WTC11 (cell line): ENCODE measurements at places on chromosomes 6 and 20.
A peak's percentile ranks its signal among the peaks of the same experiment; 100 is the strongest.

GRCh38 chr6:99349171-99350141 lies at the start of gene FAXC:
Gene FAXC, minus strand, starts transcription at chr6:99349674. Its CDS starts 302 bp downstream, at chr6:99349372.
- DNase-seq: peak; percentile 75

DNA sequence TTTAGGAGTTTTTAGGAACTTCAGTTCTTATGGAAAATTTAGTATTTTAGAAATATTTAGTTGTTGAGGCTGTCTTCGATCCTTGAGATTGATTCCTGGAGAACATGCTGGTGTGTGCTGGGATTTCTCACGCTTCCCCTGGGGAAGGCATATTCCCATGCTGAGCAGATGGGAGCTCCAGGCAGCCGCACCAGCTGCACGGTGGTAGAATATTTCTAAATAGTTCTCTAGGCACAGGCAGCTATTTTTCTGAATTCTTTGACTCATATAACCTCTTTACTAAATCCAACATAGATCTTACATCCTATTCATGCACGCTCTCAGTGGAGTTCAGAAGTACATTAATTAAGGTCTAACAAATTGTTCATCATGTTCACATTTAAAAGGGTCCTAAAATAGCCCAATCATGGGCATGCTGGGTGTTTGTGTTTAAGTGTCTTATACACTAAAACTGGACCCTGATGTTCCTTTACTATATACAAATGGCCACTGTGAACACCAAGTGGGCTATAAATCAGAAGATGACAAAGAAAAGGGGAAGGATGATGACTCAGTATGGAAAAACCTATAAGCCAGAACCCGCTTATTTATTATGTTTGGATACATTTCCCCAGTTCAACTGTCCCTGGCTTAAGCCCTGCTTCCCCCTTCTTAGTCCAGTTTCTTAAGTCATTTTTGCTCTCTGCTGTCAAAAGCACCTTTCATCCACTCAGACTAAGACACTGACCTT lies 138.5 kb downstream of the UST start:
- DNase-seq: no peak

- no peak for DNase-seq
Measured at GRCh38 chr6:168903613-168904345, 349.9 kb downstream of the THBS2 start.

- no peak for DNase-seq
Measured at GRCh38 chr6:132456700-132457143, 55.4 kb upstream of the MOXD1 start.

DNA sequence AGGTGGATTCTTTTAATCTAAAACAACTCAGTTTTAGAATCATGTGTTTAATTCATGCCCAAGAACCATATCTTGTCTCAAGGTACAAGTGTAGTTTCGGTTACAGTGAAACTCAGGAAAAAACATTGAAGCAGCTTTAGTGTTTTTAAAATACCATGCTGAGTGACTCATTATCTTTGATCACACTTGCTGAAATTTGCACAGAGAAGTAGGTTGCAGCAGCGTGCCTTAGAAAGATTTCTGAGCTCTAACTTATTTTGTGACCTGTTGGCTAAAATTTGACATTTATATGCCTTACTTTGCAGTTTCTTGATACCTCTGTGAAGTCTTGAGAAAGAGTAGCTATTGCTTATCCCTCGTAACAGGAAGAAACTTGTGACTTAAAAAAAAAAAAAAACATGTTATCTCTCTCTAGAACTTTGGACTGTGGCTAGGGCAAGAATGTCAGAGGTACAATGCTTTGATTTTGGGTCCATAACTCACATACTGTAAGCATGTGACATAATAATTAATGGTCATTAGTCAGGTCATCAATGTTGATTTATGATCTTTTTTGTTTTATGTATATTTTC lies 34.5 kb upstream of the FUCA2 start:
- DNase-seq: no peak

- no peak for DNase-seq
Measured at GRCh38 chr6:42514745-42515144, 49.1 kb upstream of the UBR2 start.

DNA sequence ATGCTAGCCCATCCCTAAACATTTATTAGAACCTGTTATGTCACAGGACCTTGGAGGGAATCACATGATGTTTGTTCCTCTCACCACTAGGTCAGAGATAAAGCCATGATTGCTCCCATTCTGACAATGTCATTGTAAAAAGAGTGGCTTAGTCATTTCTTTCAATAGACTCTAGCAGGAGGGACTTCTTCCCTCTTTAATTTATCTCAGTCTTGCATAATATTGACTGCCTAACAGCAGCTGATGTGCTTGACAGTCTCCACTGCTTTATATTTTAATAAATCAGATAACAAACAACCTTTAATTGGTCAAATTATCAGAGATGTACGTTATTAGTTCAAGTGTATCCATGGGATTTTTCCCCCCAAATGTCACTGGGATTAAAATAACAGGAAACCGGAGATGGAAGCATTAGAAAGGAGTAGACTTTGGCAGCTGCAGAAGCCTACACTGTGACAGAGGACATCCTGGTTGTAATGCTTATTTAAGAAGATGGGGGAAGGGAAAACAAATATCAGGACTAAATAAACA lies 39.6 kb downstream of the LAMA4 start:
- no peak for DNase-seq

DNA sequence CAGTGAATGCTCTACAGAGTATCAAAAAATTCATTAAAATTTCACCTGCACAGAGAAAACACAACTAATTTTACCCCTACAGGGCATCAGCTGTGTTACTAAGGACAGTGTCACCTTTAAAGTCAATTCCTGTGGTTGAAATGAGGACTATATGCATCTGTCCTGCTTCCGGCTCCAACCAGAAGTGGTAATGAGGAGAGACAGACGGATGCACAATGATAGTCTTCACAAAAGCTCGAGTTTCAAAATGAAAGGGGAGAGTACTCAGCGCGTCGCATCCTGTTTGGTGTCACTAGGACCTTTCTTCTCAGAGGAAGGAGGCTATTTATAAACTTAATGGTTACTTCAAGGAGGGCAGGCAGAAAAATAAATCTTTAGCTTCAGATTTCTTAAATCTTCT lies 86.5 kb downstream of the LYRM4 start:
- no peak for DNase-seq

DNA sequence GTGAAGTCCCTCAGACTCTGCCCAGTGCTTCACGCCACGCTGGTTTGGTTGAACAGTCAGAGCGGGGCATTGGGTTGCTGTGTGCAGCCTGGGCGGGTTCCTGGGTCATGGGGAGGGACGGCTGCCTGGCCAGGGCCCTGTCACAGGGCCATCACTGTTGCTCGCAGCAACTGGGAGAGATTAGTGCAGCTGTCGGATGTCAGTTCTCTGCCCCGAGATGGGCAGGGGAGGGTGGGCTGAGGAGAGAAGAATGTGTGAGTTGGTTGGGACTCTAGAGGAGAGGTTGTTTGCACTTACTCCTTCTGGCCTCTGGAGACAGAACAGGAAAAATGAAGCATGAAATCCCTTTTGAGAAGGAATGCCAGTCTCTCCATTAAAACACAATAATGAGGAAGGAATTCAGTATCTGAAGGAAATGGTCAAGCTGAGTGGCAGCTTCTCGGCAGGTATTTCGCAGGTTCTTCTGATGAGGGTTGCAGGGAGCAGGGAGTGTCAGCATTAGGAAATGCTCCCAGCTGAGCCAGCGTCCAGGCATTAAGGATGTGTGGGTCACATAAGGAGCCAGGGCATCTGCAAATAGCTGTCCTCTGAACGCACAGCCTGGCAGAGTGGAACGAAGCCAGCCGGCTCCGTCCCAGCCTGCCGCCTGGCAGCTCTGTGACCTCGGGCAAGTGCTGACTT lies 95.9 kb downstream of the SSR1 start:
- DNase-seq: no peak

DNA sequence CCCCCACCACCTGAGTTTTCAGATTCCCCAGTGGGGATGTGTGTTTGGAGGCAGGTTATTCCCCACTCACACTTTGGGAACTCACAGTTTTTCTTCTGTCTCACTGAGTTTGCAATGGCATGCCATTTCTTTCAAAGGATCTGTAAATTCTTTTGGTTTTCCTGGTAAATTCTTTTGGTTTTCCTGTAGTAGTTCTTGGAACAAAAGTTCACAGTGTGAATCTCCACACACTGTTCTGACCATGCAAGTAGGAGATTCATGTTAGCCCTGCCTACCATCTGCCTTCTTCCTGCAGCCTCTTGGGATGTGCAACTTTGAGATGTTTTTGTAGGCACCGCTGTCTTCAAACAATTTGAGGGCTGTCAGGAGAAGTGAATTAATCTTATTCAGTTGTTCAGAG lies 165.6 kb upstream of the OGFRL1 start:
- DNase-seq: no peak

GRCh38 chr20:376750-377149 lies 3.8 kb upstream of the TRIB3 start:
- DNase-seq: no peak

GRCh38 chr6:28334286-28335039 lies 1.5 kb downstream of the ZSCAN31 start:
- no peak for DNase-seq
